ENCODE measurements at places on chromosomes 2 and 18.
A peak's percentile ranks its signal among the peaks of the same experiment; 100 is the strongest.

GRCh38 chr2:54259413-54260240 lies 3.6 kb upstream of the TSPYL6 start:
- no peak for DNase-seq

DNA sequence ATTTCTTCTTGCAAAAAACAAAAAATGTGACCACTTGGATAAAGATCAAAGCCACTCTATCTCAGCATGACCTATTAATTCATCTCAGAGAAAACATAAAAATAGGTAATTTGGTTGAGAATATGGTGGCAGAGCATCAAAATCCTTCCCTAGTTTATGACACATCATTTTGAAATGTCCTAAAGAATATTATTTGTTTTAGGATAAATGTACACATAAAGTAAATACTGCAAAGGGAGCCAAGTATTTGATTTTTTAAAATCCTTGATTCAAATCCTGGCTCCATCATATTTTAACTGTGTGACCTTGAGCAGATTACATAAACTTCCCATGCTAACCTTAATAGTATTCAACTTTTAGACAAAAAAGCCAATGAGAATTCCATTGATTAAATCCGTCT lies 206.6 kb downstream of the CDH2 start:
- DNase-seq: no peak

- no peak for DNase-seq
Observed at GRCh38 chr2:55743583-55743982, 49.9 kb upstream of the PNPT1 start.

DNA sequence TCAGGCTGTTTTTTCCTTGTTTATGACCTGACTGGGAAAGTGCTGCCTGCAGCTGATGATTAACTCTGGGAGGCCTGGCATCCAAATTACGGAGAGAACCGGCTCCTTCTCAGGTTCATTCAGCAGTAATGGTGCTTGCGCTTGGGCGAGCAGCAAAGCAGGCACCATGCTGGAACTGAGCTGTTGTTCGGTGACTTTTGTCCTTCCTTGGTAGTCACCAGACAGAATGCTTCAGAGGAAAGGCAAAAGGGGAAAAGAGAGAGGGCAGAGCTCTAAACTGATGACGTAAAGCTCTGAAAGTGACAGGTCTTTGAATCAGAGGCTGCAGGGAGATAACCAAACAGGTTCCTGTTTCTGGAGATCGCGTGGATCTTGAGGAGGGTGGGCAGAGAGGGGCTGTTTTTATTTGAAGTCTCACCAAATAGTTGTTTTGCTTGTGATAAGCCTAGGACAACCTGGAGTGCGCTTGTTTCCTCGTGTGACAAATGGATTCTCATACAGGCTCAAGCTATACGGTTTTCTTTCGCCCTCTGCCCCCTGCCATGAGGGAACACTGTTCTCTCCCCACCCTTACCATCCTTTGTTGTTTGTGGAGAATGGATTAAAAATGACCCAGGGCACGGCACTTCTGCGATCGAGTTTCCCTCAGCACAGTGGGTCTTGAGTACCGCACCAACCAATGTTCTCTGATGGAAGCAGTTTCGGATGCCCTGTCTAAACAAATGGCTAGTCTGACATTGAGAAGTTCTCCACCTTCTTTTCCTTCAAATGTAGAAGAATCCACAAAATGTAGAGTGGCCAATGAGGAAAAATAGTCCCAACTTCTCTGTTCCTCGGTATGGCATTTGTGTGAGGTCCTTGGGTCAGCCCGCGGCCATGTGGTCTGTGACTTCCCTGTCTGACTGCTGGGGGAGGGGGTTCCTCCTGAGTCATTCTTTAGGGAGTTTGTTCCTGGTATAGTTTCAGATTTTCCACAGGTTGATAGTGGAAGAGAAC lies 1.3 kb downstream of the RASGRP3 start:
- DNase-seq: peak; percentile 86

DNA sequence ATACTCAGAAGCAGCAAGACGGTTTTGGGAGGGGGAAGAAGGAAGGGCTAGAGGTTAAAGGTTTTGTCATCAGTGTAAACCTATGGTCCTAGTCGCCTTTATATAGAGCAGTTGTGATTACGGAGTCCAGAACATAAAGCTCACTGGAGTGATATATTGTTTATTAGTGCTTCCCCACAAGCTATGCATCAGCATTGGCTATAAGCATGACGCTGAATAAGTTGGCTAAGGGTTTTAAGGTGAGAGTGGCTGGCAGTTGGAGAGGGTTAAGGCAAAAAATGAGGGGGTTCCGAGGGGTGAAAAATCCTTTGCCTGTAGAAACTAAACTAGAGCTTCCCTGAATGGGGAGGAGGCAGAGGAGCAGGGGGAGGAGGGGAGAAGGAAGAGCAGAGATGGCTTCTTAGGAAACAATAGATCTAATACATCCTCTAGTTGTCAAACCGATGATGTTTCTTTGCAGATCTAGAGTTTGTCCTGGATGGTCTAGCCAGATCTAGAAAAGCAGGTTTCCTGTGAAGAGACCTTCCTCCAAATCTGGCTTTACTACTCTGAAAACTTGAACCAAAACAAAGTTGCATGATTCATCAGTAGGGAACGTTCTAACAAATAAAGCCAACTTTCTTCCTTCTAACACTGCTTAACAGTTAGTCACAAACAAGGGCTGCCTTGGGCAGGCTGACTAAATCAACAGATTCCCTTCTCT lies 2.5 kb downstream of the KLF7 start:
- no peak for DNase-seq

- DNase-seq: no peak
Observed at GRCh38 chr2:3287896-3288295, 89.7 kb downstream of the EIPR1 start.

- no peak for DNase-seq
Observed at GRCh38 chr18:5693699-5694294, 150.0 kb upstream of the EPB41L3 start.

DNA sequence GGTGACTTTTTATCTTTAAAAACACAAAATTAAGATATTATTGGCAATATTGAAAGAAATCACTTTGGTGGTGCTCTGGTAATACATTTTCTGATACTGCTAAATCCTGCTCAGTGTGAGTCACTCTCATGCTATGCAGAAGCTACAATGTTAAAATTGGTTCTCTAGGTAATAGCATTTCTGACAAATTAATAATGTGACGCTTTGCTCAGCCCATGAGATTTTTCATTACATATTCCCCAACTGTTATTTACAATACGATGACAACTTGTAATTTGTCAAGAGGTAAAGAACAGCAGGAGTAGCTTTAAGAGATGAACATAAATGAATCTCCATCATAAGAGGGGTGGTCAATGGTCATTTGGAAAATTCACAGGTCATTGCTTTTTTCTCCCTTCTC lies 573.6 kb downstream of the TMEM182 start:
- DNase-seq: no peak

- no peak for DNase-seq
Observed at GRCh38 chr2:182694189-182694588, 21.9 kb upstream of the DNAJC10 start.

DNA sequence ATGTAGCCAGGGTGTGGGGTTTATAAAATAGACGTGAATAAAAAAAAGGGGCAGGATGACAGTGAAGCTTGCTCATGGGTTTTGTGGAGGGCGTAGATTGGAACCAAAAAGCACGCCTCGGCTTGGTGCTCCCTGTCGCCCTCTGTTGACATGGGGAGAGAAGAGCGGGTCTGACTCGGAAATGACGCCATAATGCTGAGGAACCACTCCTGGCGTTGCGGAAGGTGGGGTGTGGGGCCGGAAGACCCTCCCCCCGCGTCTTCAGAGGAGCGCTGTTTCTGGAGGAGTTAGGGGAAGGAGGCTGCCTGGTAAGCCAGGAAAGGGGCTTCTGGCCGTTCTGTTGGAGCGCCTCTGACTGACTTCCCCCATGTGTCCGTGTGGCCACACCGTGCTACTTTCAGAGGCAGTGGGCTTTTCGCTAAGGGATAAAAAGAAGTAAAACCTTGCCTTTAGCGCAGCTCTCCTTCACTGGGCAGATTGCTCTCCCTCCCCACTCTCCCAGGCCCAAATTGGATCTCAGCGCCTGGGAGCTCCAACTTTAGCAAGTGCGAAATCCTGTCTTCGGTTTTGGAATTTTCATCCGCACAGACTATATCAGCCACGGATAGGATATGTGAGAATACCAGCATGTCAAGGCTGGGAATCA lies 42.8 kb downstream of the PLEKHA3 start:
- DNase-seq: peak; percentile 97

DNA sequence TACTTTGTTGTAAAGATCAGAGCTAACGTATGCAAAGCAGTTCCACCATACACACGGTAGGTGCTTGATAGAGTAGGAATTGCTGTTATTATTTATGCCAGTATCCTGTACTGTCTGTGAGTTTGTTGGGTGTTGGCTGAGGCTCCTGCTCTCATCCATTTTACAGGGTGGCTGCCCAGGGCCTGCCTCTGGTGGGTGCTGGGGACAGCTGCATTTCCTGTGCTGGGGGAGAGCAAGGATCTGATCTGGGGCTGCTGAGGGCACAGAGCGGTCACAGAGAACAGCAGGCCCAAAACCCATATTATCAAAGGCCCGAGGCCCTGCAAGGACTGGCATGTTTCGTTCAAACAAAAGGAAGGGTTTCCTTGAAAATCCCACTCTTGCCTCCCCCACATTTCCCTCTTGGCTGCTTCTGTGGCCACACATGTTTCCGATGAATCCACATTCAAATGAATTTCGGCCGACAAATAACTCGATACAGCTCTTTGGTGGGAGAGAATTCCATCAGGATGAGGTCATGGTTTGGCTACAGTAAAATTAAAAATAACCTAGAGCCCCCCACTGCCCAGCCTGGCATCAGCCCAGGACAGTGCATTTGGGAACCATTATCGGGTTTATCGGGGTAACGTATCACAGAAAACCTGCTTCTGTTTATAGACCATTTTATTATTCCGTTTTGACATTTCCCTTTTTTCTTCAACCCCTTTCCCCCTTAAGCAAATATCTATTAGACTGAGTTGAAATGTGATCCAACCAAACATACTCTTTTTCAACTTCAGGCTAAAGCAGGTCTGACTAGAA lies 143.4 kb downstream of the CYRIA start:
- DNase-seq: no peak

DNA sequence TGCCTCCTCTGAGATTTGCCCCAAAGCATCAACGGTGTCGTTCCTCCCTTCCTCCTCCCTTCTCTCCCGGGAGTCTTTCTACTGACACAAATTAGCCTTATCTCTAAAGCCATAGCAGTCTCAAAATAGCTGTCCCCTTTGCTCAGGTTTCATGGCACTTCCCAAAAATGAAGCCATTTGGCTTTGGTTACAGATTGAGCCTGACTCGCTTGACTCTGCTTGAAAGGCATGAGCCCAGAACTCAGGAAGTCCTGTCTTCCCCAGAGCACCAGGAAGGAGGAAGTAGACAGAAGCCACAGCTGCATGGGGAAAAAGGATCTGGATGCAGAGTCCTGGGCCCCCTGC lies 234.4 kb upstream of the RGPD4 start:
- no peak for DNase-seq

DNA sequence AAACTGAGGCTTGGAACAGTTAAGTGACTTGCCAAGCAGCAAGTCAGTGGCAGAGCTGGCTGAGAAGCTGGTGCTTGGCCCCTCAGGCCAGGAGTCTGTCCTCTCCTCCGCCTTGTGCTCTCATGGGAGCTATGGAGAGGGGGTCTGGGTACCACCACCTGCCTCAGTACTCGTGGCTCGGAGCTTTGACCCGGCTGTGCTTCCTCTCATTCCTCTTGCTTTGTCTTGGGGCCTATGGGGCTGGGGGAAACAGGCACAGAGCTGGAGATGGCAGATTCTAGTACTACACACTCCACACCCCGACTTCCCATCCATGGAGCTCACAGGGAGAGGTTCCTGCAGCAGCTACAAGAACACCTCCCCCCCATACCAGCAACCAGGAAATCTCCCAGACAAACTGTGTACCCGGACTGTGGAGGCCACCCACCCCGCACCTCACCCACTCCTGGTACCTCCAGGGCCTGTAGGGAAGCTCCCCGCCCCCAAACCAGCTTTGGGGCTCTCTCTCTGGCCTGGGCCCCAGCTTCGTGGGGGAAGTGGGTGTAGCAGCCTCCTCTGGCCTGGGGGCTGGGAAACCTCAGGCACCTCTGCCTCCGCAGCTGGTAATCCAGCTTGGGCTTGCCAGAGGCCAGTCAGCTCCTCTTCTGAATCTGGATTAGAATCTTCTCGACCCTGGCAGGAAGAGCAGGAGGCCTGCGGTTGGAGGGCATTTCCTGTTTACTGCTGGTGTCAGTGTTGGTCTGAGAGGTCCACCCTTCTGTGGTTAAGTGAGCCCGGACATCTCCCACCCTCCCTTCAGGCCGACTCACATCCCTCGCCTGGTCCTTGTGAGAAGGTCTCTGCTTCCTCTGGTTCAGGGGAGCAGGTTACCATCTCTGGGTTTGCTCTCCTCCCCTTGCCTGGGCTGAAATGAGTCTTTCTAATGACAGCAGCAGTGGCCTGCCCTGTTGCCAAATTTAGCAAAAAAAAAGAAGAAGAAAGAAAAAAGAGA lies 22.3 kb upstream of the RHOB start:
- DNase-seq: peak; percentile 87

DNA sequence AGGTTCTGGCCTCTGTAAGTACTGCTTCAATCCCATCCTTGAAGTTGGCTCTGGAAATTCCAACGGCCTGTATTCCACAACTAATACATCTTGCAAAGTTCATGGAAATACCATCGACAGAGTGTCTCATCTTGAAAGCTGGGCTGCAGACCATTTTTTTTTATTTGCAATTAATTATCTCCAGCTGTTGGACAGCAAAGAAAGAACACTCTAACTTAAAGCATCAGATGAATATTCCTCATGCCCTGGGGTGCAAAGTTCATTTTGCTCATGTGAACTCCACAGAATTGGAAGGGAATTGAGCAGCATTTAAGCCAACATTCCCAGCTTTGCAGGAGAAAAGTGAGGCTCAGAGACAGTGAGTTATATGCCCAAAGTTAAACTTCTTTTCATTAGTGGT lies 96.5 kb upstream of the PIEZO2 start:
- no peak for DNase-seq

- no peak for DNase-seq
Observed at GRCh38 chr2:136006658-136007057, 21.2 kb upstream of the DARS1 start.

DNA sequence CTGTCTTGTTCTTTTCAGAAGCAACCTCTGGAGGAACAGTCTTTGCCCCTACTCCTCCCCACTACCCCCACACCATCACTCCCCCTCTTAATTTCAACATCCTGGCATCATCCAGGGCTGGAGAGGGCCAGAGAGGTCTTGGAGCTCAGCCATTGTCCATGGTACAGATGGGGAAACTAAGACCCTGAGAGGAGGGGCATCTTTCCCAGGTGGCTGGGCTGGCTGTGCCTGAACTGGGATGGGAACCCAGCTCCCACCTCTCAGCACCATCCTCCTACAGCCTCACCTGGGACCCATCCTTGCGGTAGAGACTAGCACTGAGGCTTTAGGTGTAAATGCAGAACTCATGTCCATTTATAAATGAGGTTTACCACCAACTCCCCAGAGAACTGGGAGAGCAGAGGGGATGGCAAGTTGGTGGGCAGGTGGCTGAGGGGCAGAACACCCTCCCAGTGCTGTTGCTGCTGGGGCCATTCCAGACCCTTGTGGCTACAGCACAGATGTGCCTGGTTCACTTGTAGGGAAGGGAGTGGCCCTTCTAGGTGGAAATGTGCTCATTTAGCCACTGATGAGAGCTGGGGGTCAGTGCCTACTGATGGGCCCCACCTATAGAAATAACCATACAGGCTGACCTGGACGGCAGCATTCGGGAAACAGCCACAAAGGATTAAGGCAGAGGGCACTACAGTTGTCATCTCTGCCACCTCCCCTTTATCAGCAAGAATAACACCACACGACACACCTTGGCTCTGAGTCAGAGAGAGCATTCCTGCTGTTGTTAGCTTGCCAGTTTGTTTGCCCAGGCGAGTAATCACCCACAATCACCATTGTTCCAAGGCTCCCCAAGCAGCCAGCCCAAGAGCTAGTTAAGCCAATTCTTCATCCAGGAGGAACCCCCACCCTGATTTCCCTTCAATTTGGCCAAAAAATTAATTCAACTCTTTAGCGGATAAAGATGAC lies 2.1 kb downstream of the MLPH start:
- DNase-seq: no peak

All from hematopoietic multipotent progenitor cell (in vitro differentiated cells).